Activated T-cell treated with anti-CD3 and anti-CD28 coated beads for 24 hours (primary cell): ENCODE measurements at places on chromosomes 5 and 9.

DNA sequence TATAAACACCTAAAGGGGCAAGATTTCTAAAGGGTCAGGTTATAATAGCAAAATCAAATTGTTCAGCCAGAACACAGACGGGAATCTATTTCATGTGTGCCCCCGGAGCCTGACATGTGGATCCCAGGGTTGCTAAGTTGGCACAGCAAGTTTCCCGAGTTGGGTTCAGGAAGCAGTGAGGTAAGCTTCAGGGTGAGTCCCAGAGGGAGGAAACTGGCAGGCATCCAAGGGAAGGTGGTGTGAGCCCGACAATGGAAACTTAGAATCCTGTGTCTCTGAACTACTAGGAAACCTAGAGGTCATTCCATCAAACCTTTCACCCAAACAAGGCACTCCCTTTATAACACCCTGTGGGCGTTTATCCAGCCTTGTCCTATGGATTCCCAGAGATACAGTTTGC is 98.4 kb downstream of the ADRB2 start:
- no peak for DNase-seq

DNA sequence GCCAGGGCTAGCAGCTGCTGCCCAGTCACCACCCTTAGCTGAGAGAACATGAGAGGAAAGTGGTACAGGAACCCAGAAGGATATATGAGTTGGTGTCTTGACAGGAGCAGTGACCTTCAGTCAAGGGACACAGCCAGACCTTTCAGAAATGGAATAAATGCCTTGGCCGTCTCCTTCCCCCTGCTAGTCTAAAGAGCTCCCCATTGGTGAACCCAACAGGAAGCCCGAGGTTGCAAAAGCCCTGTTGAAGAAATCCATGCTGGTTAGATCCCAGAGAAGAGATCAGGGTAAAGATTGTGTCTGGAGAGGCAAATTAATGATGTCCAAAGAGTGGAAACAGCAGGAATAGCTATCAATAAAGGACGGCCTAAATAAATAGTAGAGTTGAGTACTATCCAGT is 244.5 kb downstream of the NR3C1 start:
- no peak for DNase-seq

GRCh38 chr5:173143567-173143966 is 764 bp upstream of the BNIP1 start:
- DNase-seq = no peak

DNA sequence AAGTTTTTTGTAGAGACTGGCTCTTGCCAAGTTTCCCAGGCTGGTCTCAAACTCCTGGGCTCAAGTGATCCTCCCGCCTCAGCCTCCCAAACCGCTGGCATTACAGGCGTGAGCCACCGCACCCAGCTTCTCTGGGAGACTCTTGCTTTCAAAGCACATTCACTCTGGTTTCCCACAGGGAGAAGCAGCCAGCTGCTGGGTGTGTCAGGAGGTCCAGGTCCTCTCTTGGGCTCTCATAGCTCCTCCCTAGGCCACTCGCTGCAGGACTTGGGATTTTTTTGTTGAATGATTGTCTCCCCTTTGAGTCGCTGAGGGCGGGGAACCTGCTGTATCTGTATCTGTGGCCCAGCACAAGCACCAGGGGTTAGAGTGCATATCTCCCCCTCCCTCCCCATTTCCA is 68.4 kb upstream of the RAPGEF1 start:
- DNase-seq = no peak

DNA sequence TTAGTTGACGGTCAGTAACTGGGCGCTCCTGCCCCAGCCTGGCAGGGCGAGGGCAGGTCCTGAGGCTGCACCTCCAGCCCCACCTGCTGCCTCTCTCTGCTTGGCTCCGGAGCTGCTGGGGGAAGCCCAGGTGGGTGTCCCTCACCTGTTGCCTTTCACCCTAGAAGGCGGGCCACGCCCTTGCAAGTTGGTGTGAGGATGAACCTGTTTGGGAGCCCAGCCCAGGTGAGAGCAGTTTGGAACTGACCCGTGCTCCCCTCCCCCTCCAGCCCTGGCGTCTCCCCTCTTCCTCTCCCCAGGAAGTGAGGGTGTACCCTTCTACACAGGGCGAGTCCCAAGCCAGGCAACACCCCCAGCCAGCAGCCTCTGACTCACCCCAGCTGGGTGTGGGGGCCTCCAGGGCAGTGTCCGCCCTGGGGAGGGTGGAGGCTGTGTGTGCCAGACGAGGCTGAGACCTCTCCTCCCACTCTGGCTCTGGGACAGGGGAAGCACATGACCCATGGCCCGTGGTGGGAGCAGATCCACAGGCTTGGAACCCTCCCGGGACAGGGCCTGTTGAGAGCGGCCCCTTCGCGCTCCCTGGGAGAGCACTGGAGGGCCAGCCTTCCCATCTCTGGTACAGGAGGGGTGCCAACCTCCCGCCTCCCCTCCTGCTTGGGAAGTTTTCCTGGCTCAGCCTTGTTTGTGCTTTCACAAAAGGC is 10.4 kb downstream of the LRRC8A start:
- no peak for DNase-seq

DNA sequence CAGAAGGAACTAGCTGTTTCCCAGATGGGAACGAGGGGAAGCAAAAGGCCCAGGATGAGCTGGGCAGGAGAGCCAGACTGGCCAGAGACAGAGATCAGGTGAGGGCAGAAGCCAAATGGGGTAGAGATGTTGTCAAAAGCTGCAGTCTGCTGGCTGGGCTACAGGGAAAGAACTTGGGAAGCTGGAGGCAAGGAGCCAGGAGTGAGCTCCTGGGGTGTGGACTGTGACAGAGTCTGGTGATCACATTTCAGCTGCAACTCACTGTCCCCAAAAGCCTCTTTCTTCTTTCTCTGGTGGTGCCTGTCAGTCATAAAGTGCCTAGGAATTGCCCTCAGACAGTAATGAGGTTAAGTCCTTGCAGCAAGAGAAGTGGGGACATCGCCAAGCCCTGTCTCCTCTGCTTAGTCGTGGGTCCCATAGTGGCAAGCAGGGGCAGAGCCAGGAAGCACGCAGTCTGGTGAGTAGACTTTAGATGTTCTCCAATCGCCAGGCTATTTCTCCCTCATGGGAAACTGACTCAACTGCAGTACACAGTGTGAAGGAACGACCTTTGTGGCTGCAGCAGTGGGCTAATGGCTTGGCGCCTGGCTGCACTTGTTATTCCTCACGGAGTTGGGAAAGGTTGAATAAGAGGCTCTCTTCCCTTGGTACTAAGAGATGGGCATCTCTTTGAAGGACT is 2.5 kb upstream of the FSD1L start:
- DNase-seq = no peak

DNA sequence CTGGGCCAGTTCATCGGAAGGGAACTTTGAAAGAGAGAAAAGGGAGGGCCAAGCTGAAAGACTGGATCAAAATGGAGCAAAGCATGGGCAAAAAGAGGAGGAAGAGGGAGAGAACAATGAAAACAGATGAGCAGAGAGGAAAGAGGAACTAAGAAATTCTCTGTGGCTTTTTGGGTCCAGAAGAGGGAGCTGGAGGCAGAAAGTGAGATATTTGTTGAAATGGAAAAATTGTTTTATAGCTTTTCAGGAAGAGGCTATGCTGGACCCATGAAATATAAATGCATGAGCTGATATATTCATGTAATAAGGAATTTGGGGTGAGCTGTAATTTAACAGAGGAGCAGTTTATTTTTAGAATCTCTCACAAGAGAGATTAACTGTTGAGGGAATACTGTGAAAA is 457.3 kb downstream of the DMAC1 start:
- no peak for DNase-seq

GRCh38 chr5:33229216-33229615 is 211.5 kb upstream of the TARS1 start:
- DNase-seq = no peak

GRCh38 chr9:34227445-34227844 is 48.6 kb downstream of the UBAP1 start:
- DNase-seq = no peak
